ENCODE measurements at places on chromosomes 1 and 21. TPM values are rescaled to one million over a fixed set of nuclear protein-coding genes. Genes with fewer than 3 reads are reported as not detected.

Gene AUNIP
- total RNA-seq = 10.3 TPM

Gene PRDM15
- total RNA-seq = 3.3 TPM

Gene CD2
- not detected for total RNA-seq

Gene COL24A1
- not detected for total RNA-seq

Gene TMEM200B
- total RNA-seq = 17.9 TPM

Gene ACOT11
- total RNA-seq = 1.4 TPM

Gene TLR5
- total RNA-seq = 0.30 TPM

Gene CBR3
- total RNA-seq = 17.8 TPM

Gene SPOCD1
- 27.6 TPM for total RNA-seq

Gene FCRL2
- not detected for total RNA-seq

Gene ZBTB48
- total RNA-seq = 32.5 TPM

Gene F13B
- 1.3 TPM for total RNA-seq

Gene PRRX1
- 1.2 TPM for total RNA-seq

Gene TSPEAR
- not detected for total RNA-seq

Gene S100A16
- total RNA-seq = 318 TPM

Gene LRRIQ3
- total RNA-seq = 0.12 TPM

Data from MG63 (cell line).